ENCODE measurements at places on chromosomes 2 and 18.

- no peak for DNase-seq
Measured at GRCh38 chr2:233259730-233260129, 8.3 kb downstream of the ATG16L1 start.

GRCh38 chr2:37590119-37590571, 81.3 kb downstream of the CDC42EP3 start:
- no peak for DNase-seq

DNA sequence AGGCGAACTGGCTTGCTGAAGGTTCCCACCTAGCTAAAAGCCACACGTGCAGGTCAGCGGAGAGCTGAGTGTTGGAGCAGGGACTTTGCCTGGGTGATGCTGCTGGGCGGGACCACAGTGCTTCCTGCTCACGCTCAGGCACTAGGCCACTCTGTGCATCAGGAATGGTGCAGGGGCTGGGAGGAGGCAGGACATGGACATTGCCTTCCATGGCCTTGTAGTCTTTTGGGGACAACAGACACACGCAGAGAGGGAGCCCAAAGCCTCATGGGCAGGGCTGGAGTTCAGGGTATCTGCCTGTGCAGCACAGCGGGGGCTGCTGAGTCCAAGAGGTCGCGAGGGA, 207.2 kb downstream of the ZBTB7C start:
- no peak for DNase-seq

DNA sequence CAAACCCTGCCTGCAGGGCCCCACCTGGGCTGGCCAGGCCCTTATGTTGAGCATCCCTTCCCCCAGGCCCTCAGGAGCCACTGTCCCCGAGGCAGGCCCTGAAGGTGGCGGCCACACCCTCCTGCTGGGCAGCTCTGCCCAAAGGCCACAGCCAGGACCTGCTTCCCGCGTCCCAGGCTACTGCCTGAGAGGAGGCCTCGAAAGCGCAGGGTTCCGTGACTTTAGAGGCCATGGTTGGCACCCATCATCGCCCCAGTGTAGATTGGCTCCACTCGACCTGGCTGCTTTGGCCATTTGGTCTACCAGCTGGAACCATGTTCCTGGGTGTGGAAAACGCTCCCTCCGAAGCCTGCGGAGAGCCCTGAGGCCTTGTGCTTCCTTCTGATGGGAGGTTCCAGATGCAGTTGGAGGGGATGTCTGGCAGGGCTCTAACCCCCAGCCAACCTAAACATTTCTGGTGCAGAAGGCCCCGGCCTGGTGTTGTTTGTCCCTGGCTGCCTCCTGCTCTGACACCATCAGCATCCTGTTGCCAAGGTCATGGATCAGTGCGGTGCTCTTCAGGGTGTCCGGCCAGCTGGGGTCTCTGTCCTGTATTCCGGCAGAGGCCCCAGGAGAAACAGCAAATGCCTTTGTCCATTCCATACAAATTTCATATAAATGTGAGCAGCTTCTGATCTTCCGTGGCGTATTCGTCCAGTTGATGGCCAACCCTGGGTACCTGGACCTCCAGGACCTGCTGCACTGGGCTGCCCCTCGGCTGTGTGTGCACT, 14.7 kb downstream of the CAPN10 start:
- no peak for DNase-seq

- no peak for DNase-seq
Measured at GRCh38 chr2:113275556-113276215, 3.0 kb downstream of the PAX8 start.

DNA sequence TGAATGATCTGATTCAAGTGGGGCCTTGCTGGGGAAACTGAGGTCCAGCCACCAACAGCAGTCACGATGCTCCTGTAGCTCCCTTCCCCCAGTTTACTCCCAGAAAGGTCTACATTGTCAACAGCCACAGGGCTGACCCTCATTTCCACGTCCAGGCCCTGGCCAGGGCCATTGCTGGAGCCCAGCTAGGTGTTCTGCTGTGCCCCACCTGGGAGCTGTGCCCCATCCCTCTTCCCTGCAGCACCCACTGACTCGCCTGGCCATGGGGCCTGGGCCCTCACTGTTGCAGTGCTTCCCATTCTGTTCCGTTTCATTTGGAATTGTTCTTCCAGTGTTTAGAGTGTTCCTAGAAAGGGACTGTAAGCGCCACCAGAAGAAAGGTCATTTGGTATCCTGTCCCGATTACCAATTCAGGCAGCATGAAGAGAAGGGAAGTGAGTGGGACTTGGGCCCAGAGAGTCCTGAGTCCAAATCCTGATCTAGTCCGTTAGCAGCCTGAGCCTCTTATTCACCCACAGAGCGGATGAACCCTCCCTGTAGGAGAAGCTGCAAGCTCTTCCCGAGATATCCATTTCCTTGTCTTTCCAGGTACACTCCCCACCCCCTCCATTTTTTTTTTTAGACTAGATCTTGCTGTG, 73.1 kb upstream of the HPCAL1 start:
- DNase-seq: no peak

- DNase-seq: no peak
Measured at GRCh38 chr2:127426501-127427354, 8.5 kb downstream of the PROC start.

DNA sequence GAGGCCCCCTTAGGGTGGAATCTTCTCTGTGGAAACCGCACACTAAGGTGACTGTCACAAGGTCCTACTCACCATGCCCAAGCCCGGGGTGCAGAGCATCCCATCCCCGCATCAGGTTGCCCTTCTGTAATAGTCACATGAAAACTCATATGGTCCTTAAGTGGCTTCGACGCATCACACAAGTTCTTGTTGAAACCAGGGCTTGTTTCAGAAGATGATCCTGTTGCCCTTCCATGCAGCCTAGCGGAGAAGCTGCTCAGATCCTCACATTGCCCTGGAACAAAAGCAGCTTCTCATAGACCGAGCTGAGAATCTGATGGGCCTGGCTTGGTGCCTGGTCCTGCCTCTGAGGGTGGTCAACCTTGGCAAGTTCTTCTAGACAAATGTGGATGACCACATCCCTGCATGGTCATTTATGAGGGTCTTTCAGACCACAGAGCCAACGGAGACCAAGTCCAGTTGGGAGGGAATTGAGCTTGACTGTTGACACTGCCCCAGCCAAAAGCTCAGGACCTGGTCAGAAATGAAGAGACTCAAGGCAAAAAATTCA, 54.1 kb downstream of the PDCL3 start:
- no peak for DNase-seq

DNA sequence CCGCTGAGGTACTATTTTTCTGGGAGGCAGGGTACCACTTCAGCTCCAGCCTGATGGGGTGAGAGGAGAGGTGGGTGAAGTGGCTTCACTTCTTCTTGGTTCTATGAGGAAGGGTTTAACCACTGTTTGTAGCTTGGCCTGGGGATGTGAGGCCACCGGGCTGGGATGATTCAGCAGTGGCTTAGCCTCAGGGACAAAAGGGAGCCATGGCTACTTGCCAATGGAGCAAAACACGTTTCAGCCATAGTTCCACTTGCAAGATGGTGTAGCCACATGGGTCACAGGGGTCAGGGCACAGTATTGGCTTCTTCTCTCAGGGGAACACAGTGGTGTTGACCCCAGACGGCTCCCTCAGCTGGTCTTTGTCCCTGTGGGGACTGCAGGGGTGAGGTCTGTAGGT, 14.9 kb downstream of the ZDBF2 start:
- no peak for DNase-seq

- DNase-seq: no peak
Measured at GRCh38 chr2:9284521-9285297, 78.1 kb downstream of the ASAP2 start.

GRCh38 chr2:215982465-215982875, 30.9 kb downstream of the MREG start:
- DNase-seq: no peak

DNA sequence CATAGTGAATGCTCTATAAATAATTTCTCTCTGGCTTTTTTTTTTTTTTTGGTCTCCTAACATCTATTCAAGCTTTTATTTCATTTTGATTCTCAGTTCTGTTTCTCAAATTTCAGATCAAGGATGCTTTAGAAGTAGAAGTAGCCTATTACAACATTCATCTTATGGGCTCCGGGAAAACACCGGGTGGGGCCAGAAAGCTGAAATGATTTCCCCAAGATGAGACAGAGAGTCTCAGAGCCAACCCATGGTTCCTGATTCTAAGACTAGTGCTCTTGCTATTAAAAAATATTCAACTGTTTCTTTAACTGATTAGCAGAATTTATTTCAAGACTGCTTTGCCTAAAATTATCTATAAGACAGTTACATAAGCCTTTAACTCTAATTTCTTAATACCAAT, 147.2 kb upstream of the CCDC68 start:
- DNase-seq: no peak

DNA sequence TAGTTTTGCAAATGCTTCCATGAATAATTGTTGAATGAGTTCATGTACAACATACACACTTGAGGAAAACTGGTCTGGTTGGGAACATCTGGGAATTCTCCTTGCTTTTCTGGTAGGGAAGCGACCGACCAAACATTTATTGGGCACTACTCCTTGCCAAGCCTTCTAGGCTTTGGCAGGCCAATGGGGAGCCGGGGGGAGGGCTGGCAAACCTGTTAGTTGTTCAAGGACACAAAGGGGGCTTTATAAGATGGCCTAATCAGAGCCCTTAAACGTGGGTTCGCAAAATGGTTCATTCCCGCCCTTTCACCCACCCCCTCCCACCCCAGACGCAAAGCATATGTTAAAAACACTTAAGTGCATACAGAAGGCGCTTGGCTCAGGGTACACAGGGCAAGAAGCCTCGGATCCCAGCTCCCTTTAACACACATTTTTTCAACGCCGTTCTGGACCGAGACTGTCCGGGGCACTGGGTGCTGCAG, 844 bp upstream of the VSNL1 start:
- DNase-seq: no peak

DNA sequence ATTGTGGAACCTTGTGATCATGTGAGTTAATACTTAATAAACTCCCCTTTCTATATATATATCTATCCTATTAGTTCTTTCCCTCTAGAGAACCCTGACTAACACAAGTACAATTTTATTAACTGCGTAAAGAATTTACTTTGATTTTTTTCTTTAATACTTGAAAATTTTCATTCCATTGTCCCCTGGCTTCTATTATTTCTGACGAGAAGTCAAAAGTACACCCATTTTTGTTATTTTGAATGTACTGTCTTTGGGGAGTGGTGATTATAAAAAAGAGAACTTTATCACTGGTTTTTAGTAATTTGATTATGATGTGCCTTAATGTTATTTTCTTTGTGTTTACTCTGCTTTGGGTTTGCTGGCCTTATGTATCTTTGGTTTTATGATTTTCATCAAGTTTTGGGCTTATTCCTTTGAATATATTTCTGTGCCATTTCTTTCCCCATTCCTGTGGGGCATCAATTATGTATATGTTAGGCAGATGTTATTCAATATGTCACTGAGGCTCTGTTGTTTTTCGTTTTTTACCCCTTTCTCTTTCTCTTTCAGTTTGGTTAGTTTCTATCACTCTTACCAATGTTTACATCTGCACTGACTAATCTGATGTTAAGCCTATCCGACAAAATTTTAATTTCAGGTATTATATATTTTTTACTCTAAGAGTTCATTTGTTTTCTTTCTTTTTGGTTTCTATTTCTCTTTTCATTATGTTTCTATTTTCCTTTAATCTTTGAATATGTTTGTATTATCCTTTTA, 271.4 kb downstream of the CAMKMT start:
- no peak for DNase-seq

DNA sequence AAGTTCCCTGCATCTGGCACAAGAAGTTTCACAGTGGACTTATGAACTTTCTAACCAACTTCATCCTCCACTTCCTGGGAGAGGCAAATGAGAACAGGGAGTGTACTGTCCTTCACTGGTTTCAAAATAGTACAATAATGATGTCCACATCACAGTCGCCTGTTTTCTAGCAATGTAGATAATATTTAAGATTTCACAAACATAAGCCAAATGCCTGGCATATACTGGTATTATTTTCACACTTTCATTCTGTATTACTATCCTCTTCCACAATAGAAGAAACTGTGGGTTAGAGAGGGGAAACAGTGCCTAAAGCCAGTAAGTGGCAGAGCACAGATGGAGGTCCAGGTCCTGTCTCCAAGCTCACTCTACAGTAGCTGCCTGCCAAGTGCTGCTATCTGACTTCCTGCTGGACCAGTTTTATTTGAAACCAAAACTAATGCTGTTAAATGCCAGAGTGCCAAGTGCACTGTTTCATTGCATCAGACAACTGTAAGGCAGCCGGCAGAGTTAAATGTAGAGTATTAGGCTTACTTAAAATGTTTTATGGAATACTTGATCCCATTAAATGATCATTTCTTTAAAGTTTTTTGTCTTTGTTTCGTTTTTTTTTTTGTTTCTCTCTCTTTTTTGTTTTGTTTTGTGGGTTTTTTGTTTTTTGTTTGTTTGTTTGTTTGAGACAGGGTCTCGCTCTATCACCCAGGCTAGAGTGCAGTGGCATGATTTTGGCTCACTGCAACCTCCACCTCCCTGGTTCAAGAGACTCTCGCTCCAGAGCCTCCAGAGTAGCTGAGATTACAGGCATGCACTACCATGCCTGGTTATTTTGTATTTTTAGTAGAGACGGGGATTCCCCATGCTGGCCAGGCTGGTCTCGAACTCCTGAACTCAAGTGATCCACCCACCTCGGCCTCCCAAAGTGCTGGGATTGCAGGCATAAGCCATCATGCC, 15.1 kb downstream of the COBLL1 start:
- no peak for DNase-seq

DNA sequence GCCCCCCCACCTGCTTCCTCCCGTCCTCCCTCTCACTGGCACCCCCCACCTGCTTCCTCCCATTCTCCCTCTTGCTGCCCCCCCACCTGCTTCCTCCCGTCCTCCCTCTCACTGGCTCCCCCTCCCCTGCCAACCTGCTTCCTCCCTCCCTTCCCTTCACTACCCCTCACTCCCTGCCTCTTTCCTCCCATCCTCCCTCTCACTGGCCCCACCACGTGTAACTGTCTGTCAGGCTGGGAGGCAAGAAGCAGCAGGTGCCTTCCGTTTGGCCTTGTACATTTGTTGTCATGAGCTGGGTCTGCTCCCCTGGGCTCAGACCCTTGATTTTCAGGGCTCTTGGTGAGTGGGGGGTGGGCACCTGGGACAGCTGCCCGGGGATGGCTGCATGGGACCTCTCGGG, 19.1 kb downstream of the RTP5 start:
- DNase-seq: no peak

- no peak for DNase-seq
Measured at GRCh38 chr2:119580550-119581072, 36.4 kb downstream of the CFAP221 start.

DNA sequence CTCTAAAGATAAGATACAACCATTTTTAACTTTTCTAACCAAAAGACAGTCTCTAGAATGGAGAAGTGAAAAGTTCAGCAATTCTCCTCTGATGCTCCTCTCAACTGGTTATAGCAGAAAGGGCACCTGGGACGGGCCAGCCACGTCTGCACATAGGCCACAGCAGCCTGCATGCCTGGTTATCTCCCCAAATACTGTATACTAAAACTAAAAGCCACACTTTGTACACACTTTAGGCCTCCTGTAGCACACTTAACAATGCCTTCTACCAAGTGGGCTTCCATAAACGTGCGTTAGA, 179.1 kb downstream of the ANKRD44 start:
- no peak for DNase-seq

- DNase-seq: no peak
Measured at GRCh38 chr18:10081492-10081891, 167.7 kb downstream of the VAPA start.

GRCh38 chr2:238873381-238873801, 25.5 kb downstream of the TWIST2 start:
- DNase-seq: no peak
